Femur (tissue), 1 donor: ENCODE measurements at places on chromosomes 7 and 10.

DNA sequence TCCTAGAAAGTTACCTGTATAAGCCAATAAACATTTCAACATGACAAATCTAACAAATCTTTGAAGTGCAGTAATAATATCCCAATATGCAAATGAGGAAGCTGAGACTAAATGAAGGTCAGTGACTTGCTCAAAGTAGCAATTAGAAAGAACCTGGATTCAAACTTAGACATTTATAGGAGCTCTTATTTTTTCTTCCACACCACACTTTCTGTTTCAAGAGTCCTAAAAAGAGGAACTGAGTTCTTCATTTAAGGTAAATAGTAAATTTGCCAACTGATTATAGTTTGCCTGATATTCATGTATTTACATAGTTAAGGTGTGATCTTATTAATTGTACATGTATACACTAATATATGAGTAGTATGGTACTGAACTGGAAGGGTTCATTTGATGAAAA, 44.0 kb downstream of the KLHDC10 start:
- DNase-seq, result no peak

GRCh38 chr10:93514521-93514920, 18.1 kb downstream of the CEP55 start:
- DNase-seq, result no peak

DNA sequence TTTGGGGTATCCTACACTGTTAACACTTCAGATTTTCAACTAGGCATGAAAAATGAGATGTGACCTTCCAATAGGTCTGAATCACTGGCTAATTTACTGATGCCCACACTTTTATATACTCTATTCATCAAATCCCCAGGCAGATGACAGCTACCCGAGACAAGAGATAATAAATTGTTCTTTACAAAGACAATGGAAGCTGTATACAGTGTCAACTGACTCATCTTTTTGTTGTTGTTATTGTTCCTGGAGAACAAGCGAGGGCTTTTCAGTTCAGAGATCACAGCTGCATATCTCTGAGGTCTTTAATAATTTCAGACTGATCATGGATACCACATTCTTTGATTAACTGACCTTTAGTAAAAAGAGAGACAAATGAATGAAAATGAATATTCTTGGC, 228.9 kb downstream of the SDHAF3 start:
- no peak for DNase-seq

GRCh38 chr10:30448092-30448491, 14.1 kb downstream of the MAP3K8 start:
- no peak for DNase-seq

GRCh38 chr7:97693586-97693985, 38.3 kb upstream of the TAC1 start:
- DNase-seq, result no peak
